AML-193 (cell line): ENCODE measurements at places on chromosomes 13 and 19.
A peak's percentile ranks its signal among the peaks of the same experiment; 100 is the strongest.

GRCh38 chr19:31503211-31503610, 154.0 kb upstream of the TSHZ3 start:
- DNase-seq: no peak

DNA sequence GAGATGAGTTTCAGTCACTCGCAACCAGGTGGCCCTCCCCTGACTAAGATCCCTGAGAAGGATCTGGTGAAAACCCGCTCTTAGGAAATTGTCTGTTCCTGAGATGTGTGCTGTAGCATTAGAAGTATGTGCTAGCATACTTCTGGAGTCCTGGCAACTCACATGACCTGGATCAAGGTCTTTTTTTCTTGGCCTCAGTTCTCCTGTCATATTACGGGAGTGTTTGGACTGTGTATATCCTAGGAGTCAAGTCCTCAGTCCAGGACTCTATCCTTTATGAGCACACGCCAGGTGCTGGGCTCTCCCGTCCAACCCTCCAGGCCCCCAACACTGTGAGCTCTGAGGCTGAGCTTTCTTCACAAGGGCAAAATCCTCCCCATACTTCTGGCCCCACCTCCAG, 156.4 kb downstream of the UQCRFS1 start:
- DNase-seq: no peak

GRCh38 chr13:26247608-26248007, 6.3 kb upstream of the CDK8 start:
- no peak for DNase-seq

GRCh38 chr19:18437491-18438330, at the start of gene ISYNA1:
ISYNA1 (minus strand) TSS chr19:18438133; CDS start chr19:18437979, 154 bp downstream.
- DNase-seq: no peak

DNA sequence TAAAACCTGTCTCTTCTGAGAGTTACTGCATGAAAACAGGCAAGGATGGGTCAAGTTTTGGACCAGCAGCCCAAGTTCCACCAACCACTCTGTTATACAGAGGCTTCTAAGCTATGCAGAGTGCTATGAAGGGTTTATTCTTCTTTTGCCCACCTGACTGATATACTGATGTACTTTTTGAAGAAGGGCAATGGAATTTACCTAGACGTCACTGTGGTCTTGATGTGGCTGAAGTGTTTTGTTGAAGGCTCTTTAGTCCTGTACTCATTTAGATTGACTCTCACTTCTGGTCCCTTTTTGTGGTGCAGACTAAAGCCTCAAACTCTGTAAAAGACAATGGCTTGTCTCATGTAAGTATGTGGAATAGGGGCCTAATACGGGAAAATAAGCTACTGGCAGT, 92.0 kb downstream of the DGKH start:
- no peak for DNase-seq

DNA sequence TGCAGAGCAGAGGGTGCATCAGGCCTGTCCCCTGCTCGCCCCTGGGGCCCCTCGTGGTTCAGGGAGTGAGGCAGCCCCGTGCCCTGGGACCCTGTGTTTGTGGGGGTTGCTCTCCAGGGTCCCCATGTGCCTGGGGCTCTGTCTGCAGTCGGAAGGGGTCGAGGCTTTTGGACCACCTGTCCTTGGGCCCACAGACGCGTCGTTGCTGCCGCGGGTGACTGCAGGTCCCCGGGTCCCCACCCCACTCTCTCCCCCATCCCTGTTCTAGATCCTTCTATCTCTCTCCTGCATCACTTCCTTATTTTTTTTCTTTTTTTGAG, 1.9 kb downstream of the PCSK4 start:
- DNase-seq: no peak

- DNase-seq: no peak
Measured at GRCh38 chr19:6402837-6403608, 10.1 kb upstream of the GTF2F1 start.

GRCh38 chr13:28531077-28531844, 36.3 kb upstream of the FLT1 start:
- DNase-seq: no peak

- DNase-seq: peak; percentile 46
Measured at GRCh38 chr13:23020246-23020843, 160.4 kb upstream of the SGCG start.

GRCh38 chr19:11274533-11275086, 12.3 kb upstream of the DOCK6 start:
- no peak for DNase-seq

DNA sequence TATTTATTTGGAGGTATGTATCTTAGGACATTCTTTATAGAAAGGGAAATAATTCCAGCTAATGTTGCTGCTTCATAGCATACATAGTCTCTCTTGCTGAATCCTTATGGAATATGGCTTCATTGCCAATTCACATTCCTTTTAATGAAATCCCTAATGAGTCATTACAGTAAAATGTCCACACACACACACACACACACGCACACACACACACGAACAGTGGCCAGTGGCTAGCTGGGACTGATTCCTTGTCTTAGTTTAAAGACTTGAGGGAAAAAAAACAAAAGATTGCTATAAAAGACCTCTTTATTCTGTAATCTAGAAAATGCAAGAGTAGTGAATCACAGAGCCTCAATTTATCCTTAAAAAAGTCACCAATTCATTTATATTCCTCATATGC, 301.6 kb downstream of the SLITRK6 start:
- no peak for DNase-seq

DNA sequence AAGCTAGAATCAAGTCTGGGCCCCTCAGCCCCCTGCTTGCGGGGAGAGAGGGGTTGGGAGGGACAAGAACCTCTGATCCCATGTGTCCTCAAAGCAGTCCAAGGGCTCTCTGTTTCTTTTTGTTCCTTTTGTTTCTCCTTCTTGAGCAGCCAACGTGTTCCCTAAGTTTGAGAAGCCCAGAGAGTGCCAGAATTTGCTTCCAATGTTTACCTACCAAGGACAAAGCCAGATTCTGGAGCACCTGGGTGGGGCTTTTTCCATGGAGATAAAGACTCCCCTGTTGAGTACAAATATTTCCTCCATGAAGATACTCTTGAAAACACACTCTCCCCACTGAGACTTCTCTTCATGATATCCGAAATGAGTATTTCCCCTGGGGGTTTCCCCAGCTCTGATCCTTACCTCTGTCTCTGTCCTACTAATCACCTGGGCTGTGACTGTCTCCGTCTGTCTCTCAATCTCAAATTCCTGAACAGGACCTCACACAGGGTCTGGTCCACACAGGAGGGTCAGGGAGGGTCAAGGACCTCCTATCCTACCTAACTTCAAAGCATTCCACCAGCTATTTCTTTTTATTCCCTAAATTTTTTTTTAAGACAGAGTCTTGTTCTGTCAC, 27.4 kb downstream of the CD177 start:
- DNase-seq: no peak

- no peak for DNase-seq
Measured at GRCh38 chr13:113849981-113850721, 13.7 kb downstream of the GAS6 start.

DNA sequence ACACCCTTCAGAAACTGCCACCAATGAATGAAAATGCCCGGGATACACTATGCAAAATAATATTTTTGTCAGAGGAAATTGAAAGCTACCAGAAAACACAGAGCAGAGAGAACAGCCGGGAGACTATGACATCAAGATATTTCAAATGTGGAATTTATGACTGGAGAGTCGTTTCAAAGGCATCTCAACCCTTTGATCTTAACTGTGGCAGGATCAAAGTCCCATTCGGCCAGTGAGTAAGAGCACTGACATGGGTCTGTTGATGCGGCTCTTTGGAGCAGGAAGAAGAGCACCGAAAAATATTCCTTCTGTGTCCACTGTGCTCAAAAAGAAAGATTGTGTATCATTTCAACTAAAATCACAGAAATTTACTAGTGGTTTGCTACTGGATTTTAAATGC, 201.9 kb downstream of the RFC3 start:
- DNase-seq: no peak

DNA sequence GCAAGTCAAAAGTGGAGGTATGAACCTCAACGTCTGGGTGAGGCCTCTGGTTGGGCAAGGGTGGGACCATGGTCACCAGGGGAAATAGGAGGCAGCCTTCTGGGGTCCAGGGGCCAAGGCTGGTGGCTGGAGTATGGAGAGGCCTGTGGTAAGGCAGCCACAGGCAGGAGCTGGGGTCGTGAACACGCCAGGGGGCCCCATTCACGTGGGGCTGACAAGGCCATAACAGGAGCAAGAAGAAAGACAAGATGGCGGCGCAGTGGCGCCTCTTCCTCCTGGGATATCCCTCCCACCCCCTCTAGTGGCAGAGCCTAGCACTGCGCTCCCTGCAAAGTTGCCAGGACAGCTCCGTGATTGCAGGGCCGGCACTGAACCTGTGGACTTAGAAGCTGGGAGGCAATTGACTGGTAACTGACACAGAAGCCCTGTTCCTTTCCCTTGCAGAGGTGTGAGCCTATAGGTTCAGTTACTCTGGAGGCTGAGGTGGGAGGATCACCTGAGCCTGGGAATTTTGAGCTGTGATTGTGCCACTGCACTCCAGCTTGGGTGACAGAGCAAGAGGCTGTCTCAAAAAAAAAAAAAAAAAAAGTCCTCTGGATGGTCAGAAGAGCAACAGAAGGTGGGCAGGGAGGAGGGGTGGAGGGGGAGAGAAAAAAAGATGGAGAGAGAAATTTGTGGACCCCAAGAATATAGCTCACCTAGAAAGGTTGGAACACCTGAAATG, 19.7 kb upstream of the EDDM13 start:
- DNase-seq: peak; percentile 19

GRCh38 chr13:110610955-110611595, 4.3 kb upstream of the NAXD start:
- no peak for DNase-seq
